ENCODE measurements at places on chromosomes 13 and 19. TPM values are rescaled to one million over a fixed set of nuclear protein-coding genes. Genes with fewer than 3 reads are reported as not detected.

The DACH1 gene
- not detected for total RNA-seq

The KLHL1 gene
- not detected for total RNA-seq

The PIK3R2 gene
- 25.3 TPM for total RNA-seq

The ZNF525 gene
- total RNA-seq = 9.9 TPM

The JSRP1 gene
- total RNA-seq = 0.38 TPM

The CERS4 gene
- 83.5 TPM for total RNA-seq

The SGCG gene
- not detected for total RNA-seq

The KLK3 gene
- not detected for total RNA-seq

The HSD17B14 gene
- total RNA-seq = 0.58 TPM

The ZSCAN4 gene
- total RNA-seq = 0.56 TPM

The P2RY11 gene
- 1.5 TPM for total RNA-seq

The GRK1 gene
- total RNA-seq = not detected

The ING1 gene
- total RNA-seq = 8.1 TPM

The TNFSF13B gene
- not detected for total RNA-seq

The PALM3 gene
- 2.5 TPM for total RNA-seq

The ZNF577 gene
- 3.2 TPM for total RNA-seq

The CGB5 gene
- total RNA-seq = not detected

The FCGBP gene
- total RNA-seq = 7.0 TPM

The FAM216B gene
- total RNA-seq = not detected

The LSM7 gene
- total RNA-seq = 152 TPM

The SNRPA gene
- total RNA-seq = 59.6 TPM

The AP1M2 gene
- total RNA-seq = 76.8 TPM

The CNN1 gene
- total RNA-seq = 1.1 TPM

The ZNF45 gene
- total RNA-seq = 11.3 TPM

The ANGPTL4 gene
- total RNA-seq = 0.20 TPM

The OVOL3 gene
- total RNA-seq = not detected

The PSPN gene
- 0.95 TPM for total RNA-seq

The COX6B2 gene
- not detected for total RNA-seq

The FCER2 gene
- not detected for total RNA-seq

The ZNF382 gene
- total RNA-seq = 6.8 TPM

The KIR3DL1 gene
- not detected for total RNA-seq

The OR10H5 gene
- total RNA-seq = not detected

The RGCC gene
- 0.20 TPM for total RNA-seq

The CACNG6 gene
- not detected for total RNA-seq

The PSG3 gene
- not detected for total RNA-seq

Measured in HepG2 (cell line).